ENCODE measurements at places on chromosomes 16 and 17. TPM values are rescaled to one million over a fixed set of nuclear protein-coding genes. Genes with fewer than 3 reads are reported as not detected.

- peak; percentile 84 for DNase-seq
Measured at GRCh38 chr17:37813751-37814150, 68.9 kb upstream of the HNF1B start.

GRCh38 chr17:77523540-77523939 is 382.8 kb downstream of the SEC14L1 start:
- DNase-seq: no peak

DNA sequence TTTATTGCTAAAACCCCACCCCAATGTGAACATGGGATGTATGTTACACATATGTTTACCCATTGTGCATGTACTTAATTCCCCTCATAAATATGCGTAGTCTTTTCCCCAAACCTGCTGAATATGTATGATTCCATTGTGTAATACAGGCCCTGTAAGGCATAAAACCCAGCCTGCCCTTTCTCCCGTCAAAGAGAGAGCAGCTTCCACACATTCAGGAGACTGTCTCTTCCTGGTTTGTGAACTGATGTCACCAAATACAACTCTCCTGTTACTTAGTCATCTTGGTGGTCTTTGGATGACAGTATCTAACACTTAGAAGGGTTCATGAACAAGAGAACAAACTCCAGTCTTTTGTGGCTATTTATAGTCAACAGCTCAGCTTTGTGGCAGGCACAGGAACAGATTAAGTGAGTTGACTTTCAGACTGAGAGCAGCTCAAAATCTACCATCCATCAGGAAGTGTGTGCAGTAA is 24.7 kb upstream of the TMC7 start:
- no peak for DNase-seq

DNA sequence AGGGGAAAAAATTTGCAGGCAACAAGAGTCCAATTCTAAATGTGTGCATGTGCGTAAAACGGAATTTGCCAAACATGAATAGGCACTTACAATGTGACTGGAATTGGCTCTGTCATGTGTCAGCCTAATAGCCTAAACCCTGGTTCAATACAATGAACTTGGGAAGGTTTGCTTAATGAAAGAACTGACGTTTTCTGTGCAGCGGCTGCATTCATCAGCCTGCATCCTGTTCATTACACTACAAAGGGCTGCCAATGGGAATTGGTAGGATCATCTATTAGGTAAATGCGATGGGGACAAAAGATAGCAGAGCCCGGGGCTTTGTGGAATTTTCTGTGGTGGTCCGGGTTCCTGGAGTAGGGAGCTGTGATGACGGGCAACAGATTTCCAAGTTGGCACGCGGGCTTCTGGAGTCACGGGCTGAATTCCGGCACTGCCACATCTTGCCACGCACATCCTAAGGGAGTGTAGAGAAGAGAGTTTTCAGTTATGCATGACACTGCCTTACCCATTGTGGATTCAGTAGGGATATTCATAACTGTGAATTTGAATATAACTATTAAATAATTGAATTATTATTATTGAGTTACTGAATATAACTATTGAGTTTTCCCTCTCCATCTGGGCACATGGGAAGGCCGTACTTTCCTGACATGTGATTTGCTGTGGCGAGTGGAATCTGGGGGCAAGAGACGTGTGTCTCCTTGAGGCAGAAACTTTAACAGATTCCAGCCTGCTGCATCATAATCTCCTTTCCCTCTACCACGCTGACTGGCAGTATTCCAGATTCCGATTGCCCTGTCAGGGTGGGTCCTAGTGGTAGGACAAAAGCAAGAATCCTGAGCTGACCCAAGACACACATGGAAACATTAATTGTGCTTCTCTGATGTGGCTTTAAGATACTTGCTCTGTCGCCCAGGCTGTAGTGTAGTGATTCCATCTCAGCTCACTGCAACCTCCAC is 565.6 kb downstream of the WWOX start:
- no peak for DNase-seq

Gene TIGD7
- 7.5 TPM for total RNA-seq

- peak; percentile 1 for DNase-seq
Measured at GRCh38 chr17:56009795-56010651, 143.3 kb upstream of the ANKFN1 start.

Gene CX3CL1
- 1.0 TPM for total RNA-seq

Gene CD300H
- not detected for total RNA-seq

Gene CCL13
- total RNA-seq: not detected

- peak; percentile 61 for DNase-seq
Measured at GRCh38 chr16:58127033-58127556, 2.1 kb downstream of the CFAP20 start.

GRCh38 chr17:6818938-6819337 is 12.6 kb downstream of the TEKT1 start:
- DNase-seq: no peak

DNA sequence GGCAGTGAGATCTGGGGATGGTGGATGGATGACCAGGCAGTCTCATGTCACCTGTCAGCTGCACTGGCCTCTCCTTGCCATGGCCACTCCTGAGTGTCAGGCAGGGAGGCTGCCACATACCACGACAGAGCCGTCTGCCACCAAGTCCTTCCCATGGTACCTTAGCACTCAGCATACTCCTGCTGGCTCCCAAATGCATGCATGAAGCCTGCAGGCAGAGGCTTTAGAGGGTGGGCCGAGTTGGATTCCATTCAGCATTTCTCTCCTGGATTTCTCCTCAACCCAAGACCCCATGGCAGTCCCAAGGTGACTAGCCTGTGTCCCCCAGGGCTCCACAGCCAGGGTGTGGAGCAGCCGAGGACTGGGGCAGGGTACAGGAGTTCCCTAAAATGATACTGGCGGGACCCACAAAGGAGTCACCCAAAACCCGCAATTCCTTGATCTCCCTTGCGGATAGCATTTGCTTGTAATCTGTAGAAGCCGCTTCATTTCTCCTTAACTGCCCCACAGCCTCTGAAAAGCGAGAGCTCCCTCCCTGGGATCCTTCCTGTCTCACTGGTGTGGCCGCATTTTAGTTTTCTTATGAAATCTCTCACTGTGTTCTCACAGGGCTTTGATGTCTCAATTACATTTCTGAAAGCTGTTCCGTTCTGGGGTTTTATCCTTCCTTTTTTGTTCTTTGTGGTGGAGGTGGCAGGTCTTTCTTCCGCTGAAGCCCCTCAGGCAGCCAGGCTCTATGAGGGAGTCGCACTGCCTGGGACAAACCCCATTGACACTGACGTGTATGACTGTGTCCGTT is 141.4 kb downstream of the SOCS1 start:
- no peak for DNase-seq

- DNase-seq: peak; percentile 25
Measured at GRCh38 chr17:36980280-36980761, 31.6 kb downstream of the AATF start.

Gene ABCA3
- total RNA-seq: 0.84 TPM

Measured in M059J (cell line).